ENCODE measurements at places on chromosomes 4 and X.

GRCh38 chrX:110026099-110026844 is 23.4 kb downstream of the TMEM164 start:
- no peak for DNase-seq

DNA sequence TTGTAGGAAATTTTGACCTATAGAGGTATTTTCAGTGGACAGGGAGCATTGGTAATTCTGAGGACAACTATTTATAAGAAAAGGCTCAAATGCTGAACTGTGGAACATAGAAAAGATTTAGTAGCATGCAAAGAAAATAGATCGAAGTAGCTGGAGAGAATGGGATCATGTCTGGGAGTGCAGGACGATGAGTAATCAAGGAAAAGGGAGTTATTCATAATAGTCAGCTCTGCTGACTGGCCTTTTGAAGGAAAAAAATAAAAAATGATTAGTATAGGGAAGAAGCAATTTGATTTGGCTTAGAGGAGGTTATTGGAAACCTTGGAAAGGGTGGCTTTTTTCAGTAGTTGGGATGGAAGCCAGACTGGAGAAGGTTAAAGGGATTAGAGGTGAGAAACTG is 22.9 kb upstream of the ANK2 start:
- DNase-seq, result no peak

GRCh38 chrX:155231163-155231562 is 14.9 kb downstream of the VBP1 start:
- no peak for DNase-seq

GRCh38 chr4:38948551-38948950 is 80.9 kb downstream of the FAM114A1 start:
- peak; percentile 47 for DNase-seq

GRCh38 chrX:136827026-136827425 is 46.3 kb upstream of the ARHGEF6 start:
- DNase-seq, result no peak

DNA sequence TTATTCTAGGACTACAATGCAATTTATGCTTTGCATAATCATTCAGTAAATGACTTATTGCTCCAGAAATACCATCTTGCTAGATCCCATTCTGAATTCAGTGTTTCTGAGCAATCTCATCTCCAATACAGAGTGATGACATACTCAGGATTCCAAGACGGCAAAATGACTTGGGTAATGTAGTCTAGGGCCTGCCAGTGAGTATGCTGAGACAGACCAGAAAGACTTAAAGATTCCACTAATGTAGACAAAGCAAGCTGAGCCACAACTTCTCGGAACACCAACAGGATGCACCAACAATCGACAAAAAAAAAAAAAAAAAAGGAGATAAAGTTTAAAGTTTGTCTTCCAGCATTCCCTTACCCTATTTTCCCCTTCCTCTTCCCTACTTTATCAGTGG is 919 bp upstream of the SEC24B start:
- no peak for DNase-seq

DNA sequence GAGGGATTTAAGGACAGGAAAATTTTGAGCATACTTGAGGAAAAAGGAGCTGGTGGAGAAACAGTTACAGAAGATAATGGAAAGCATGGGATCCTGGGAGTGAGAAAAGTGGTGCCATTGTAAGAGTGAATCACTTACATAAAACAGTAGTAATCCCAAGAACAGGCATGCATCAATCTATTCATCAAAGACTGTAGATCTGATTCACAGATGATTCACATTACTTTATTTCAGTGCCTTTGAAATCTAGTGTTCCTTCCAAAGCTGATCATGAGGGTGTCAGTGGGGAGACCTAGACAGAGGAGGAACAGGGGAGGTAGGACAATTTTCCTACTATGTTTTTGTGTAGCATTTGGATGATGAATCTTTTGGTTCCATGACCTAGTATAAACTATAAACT is 102.7 kb downstream of the TAB3 start:
- DNase-seq, result no peak

- DNase-seq, result no peak
Observed at GRCh38 chrX:107673431-107673830, 45.1 kb downstream of the PRPS1 start.

DNA sequence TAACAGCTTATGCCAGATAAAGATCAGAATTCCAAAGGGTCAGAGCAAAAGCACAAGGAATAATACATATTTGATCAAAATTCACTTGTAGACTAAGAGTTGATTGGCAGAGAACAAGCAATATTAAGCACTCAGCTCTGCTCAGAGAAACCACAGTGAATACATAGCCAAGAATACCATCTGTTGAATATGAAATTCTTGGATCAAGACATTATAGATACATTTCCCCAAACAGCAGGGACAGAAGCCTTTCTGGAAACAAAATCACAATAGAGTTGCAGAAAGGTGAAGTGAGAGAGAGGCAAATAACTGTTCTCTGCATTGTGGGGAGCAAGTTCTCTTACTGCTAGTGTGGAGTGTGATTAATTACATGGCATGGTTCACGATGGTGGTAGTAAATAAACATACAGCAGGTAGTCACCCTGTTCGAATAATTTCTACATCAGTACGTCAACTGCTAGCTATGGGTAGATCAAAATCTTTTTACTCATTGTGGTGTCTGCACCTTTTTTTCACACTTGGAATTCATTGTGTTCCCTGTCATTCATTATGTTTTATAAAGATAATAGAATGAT is 366.7 kb downstream of the PCDH7 start:
- DNase-seq, result no peak

- no peak for DNase-seq
Observed at GRCh38 chr4:177079327-177079726, 230.3 kb upstream of the NEIL3 start.

GRCh38 chr4:147755561-147756295 is 23.8 kb downstream of the ARHGAP10 start:
- no peak for DNase-seq

GRCh38 chr4:170004651-170005295 is 21.4 kb downstream of the MFAP3L start:
- no peak for DNase-seq

DNA sequence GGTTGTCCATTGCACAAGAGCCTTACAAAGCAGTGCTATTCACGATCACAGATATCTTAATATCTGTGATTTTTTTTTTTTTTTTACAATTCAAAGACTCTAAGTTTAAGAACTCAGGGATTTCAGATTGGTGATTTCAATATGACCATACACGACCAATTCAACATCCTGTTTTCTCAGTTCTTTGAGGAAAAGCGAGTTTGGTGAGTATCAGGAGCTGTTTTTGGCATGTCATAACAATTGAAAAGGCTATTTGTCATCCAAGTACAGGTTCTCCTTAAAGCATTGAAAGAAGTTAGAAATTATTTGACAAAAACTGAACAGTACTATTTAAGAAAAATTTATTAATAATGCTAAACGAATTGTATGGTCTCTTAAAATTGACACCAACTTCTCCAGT is 9.1 kb upstream of the ARHGEF6 start:
- no peak for DNase-seq

DNA sequence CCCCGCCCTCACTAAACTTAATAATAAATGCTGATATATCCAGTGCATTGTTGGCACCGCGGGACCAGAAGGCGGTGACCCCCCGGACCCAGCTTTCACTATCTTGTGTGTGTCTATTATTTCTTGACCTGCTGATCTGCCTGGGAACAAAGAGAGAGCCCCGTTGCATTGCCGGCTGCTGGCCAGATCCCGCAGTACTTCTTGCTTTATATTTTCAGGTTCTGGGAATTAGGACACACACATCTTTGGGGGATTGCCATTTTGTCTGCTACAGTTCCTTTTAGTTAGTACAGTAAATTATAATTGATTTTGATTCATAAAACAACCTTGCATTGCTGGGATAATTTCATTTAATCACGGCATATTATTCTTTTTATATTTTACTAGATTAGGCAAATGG is 2.2 kb upstream of the RTL8B start:
- no peak for DNase-seq

- no peak for DNase-seq
Observed at GRCh38 chr4:90733211-90733610, 606.0 kb downstream of the CCSER1 start.

- no peak for DNase-seq
Observed at GRCh38 chrX:106404512-106404911, 207.3 kb upstream of the RADX start.

DNA sequence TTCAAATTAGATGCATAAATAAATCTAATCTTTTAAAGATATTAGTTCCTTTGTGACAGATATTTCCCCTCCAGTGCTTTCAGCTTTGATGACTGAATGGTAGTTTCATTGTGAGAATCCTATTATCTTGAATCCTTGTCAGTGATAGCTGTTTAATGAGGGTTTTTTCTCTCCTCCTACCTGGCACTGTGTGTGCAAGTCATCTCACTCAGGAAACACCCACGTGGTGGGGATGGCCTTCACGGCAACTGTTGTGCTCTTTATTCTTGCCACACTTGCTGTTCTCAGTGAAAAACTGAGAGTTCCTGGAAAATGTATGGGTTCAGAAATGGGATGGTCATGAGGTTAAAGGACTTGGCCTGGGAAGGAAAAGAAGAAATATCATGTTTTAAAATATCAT is 129.9 kb downstream of the SPRY1 start:
- DNase-seq, result no peak

DNA sequence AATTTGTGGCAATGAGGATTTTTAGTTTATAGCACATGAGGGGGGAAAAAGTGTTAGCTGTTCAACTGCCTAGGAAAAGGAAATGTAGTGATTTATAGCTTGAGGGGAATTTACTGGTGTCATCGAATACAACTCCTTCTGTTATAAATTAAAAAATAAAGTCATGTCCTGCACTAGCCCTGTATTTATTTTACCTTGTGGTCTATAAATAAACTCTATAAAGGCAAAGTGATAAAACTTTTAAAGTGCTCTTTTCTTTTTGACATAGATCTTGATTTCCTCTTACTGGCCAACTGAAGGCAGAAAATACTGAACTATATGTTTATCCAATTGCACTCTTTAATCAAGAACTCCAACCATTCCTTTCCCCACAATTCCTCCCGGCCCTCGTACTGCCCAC is 672.1 kb upstream of the SLIT2 start:
- no peak for DNase-seq

DNA sequence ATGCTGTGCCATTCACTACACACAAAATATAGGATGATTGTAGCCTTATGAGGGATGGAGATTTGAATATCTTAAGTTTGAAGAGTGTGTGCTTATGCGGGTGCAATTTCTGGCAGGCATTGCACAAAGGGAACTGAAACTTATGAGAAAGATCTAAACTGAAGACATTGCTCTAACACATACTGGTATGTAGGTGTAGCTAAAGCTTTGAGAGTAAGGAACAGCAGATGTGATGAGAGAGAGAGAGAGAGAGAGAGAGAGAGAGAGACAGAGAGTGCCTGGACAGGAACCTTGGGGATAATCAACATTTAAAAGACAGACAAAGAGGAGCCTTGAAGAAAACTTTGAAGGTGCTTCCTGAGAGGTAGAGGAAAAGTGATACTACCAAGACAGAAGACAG is 379.7 kb downstream of the SPRY1 start:
- no peak for DNase-seq

DNA sequence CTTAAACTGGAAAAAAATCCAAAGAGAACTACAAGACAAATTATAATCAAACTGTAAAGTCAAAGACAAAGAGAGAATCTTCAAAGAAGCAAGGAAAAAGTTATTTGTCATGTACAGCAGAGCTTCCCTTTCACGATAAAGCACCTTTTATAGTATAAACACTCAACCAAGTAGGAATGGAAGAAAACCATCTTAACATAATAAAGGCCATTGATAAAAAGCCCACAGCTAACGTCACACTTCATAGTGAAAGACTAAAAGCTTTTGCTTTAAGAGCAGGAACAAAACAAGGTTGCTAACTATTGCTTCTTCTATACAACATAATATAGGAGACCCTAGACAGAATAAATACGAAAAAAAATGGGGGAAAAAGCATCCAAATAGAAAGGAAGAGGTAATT is 595.7 kb upstream of the POU3F4 start:
- no peak for DNase-seq

DNA sequence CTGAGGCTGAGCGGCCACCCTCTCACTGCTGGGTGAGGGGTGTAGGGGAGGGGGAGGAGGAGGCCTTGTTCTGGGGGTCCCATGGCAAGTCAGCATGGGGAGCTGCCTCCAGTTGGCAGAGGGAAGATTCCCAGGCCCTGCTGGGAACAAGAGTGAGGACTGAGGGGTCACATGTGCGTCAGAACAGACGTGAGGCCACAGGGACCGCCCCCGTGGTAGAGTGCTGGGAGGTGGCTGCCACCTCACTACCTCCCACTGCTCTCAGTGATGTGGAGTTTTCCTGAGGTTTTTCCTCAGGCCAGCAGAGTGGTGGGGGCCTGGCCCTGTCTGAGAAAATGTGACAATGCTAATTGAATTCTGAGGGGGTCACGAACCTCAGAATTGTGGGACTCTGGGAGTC is 568 bp downstream of the MAGEC1 start:
- no peak for DNase-seq

DNA sequence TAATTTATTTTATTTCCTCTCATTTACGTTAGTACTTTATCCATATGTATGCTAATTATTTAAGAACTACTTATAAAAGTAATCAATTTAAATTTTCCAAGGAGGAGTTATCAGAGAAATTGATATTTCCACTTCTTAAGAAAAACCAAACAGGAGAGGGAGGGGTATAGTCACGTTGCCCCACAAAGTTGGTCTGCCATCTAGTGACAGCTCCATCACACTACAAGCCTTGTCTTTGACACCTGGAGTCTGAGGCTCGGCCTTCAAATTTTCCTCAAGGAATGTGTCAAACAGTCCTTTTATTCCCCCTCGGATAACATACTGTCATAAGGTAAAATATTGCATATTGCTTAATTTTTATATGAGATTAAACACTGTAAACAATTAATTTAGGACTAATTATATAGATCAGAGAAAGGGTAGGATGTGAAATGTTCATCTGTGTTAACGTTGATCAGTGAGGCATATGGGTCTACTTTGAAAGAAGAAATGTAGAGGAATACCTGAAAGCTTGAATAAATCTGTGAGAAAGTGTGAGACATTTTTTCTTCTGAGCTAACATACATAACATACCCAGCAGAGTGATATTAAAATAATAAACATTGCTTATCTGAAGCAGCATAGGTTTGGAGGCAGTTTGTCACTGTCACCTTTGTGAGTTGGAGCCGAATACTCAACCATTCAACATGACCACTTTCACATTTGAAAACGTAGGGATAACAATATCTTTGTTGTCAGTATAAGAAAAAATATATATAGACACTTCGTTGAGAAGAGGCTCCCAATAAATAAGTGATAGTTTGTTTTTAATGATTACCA is 114.4 kb downstream of the GLRA3 start:
- DNase-seq, result no peak

GRCh38 chr4:21320034-21320433 is 619.8 kb downstream of the PACRGL start:
- DNase-seq, result no peak
